ENCODE measurements at places on chromosomes 4 and X.

- DNase-seq = no peak
Measured at GRCh38 chr4:117135634-117136354, 50.4 kb upstream of the TRAM1L1 start.

DNA sequence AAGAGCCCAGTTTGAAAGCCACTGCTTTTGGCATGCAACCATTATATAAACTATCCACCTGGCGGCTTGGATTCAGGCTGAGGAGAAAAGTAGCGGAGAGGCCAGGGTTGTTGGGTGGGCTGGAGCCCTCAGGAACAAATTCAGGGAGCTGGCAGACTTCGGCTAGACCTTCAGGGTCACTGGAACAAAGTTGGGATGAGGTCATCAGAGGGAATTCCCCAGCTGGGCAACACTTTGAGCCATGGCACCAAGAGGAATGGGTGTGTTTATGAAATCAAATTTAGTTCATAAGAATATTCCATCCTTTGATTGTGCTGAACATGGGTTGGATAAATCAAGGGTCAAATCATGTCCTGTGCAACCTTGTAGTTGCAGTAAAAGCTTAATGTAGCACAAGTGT is 22.0 kb downstream of the MTMR1 start:
- no peak for DNase-seq

DNA sequence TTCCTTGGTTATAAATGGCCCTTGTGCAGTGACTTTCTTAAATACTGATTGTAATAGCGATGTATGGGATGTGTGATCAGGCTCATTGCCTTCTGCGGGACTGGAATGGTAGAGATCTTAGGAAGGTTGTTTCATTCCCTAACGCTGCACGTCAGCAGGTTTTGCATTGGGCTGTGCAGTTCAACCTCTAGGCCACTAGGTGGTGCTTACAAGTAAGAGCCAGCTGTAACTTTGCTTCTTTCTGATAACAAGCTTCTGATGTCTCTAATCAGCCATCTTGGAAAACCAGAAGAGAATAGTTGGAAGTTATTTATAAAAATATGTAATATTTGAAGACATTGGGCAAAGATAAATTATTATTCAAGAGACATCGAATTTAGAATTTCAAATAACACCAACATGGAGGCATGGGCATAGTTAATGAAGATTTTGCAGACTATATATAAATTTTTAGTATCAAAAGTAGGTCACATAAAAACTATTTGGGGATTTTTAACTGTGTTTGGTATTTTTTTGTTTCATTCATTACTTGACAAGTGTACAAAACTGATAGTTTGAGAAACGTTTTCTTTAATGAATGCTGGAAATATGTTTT is 339.7 kb upstream of the PCDH7 start:
- no peak for DNase-seq

DNA sequence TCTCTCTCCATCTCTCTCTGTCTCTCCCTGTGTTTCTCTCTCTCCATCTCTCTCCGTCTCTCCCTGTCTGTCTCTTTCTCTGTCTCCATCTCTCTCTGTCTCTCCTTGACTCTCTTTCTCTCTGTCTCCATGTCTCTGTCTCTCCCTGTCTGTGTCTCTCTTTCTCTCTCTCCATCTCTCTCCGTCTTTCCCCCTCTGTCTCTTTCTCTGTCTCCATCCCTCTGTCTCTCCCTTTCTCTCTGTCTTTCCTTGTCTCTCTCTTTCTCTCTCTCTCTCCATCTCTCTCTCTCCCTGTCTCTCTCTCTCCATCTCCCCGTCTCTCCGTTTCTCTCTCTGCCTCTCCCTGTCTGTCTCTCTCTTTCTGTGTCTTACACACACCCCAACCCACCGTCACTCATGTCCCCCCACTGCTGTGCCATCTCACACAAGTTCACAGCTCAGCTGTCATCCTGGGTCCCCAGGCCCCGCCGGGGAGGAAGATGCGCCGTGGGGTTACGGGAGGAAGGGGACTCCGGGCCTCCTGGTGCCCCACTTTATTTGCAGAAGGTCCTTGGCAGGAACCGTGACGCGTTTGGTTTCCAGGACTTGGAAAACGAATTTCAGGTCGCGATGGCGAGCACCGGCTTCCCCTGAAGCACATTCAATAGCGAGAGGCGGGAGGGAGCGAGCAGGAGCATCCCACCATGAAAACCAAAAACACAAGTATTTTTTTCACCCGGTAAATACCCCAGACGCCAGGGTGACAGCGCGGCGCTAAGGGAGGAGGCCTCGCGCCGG is 1.2 kb upstream of the SHOX start:
- no peak for DNase-seq

DNA sequence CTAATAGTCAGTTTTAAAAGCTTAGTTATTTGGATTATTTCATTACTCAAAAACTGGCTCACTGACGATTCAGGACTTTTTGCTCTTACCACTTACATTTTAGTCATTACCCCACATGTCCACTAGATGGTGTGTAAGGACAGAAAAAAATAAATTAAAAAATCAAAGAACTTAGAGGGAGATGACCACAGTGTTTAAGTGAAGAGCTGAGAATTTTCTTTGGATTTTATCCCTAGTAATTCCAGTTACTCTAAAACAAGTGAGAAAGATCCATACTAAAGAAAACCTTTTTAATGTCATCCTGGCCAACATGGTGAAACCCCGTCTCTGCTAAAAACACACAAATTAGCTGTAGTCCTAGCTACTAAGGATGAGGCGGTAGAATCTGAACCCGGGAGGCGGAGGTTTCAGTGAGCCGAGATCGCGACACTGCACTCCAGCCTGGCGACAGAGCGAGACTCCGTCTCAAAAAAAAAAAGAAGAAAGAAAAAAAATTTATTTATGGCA is 26.4 kb upstream of the TMPRSS11B start:
- DNase-seq = peak; percentile 57

GRCh38 chr4:30755346-30755745 is 35.2 kb downstream of the PCDH7 start:
- DNase-seq = no peak

- DNase-seq = no peak
Measured at GRCh38 chr4:3721627-3722026, 44.6 kb upstream of the ADRA2C start.

DNA sequence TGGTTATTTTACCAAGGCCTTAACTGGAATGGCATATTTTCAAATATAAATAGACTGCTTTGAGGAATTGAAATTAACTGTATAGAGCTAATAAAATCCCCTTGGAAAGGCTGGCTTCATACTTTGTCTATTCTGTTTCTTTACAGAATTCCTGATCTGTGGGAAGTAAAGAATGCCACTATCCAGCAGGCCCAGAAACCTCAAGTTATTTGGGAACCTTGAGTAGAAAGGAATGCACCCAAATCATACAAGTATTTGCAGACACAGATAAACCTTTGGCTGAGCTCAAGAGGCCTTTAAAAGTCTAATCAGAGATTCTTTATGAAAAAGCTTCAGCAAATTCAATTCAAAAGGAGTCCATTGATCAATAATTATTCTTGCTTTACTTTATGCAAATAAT is 975.7 kb upstream of the PABPC4L start:
- DNase-seq = no peak

GRCh38 chrX:6849716-6850414 is 297.6 kb upstream of the STS start:
- no peak for DNase-seq

- peak; percentile 25 for DNase-seq
Measured at GRCh38 chr4:10180927-10181744, 64.5 kb upstream of the WDR1 start.

DNA sequence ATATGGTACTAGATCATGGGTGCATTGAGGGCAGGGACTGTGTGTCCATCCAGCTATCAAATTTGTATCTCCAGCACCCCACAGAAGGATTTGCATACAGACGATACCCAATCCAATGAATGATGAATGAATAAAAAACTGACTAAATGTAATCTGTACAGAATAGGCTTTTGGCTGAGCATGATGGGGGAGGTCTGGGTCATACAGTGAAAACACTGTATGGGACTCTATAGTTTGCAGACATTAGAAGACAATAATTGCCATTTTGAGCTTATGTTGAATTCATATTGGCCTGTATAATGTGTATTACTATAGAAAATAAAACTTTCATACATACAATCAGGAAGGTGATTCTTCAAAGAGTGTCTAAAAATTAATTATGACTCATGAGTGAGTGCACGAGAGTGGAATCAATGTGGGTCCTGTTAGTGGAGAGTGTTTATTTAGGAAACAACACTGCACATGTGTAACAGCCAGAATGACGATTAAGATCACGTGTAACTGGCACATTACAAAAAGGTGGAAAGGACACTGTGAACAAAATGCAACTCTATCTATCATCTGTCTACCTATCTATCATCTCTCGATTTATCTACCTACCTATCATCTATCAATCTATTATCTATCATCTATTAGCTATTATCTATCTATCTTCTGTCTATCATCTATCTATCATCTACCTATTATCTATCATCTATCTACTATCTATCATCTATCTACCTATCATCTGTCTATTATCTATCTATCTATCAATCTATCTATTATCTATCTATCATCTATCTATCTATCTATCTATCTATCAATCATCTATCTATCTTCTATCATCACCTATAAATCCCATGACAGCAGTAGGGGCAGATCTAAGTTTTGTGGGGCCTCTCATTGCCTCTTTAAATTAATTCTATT is 201.3 kb downstream of the PTTG2 start:
- peak; percentile 42 for DNase-seq

DNA sequence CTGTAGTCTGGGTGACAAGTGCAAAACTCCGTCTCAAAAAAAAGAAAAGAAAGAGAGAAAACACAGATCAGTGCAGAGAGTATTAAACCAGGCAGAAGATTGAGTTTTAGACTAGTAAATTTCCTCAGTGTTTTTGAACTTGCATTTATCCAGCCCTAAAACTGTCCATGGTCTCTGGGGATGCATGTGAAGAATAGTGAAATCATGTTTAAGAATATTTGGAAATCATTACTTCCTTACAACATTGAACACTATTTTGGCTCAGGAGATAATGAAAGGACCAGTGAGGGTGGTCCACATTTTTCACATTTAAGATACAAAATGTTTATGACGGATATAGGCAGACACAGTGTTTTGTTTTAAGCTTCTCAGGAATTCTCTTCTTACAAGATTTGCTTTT is 195.8 kb upstream of the RASGEF1B start:
- no peak for DNase-seq

DNA sequence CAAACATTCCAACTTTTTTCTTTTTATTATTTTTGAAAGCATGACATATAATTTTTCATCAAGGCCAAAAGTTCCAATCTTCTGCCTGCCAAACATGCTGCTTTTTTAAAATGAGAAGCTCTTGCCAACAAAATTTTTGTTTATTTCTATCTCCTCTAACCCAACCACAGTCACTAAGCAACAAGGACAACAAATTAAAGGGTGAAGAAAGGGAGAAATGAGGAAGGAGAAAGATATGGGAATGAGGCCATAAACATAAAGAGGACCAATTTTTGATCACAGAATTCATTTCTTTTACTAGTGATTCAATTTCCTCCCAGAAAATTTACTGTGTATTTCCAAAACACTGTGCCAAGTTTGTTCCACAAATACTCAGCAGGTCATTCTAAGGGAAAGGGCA is 537.0 kb upstream of the DIAPH2 start:
- DNase-seq = no peak

DNA sequence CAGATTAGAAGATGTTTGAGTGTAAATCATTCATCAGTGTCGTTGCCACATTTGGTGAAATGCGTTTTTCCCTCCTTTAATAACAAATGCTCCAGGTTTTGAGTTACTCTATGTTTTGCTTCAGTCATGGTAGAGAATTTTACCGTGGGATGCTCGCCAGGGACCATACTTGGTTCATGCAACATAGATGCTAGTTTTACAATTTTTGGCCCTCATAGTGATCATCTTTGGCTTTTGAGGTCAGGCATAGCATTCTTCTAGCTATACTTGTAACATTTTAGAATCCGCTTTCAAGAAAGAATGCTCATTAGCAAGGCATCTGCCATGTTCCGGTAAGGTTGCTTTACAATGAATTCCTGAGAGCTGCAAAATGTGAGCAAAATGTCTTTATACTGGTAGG is 147.2 kb downstream of the SPCS3 start:
- no peak for DNase-seq

- no peak for DNase-seq
Measured at GRCh38 chr4:71195924-71196323, 142.9 kb upstream of the SLC4A4 start.

DNA sequence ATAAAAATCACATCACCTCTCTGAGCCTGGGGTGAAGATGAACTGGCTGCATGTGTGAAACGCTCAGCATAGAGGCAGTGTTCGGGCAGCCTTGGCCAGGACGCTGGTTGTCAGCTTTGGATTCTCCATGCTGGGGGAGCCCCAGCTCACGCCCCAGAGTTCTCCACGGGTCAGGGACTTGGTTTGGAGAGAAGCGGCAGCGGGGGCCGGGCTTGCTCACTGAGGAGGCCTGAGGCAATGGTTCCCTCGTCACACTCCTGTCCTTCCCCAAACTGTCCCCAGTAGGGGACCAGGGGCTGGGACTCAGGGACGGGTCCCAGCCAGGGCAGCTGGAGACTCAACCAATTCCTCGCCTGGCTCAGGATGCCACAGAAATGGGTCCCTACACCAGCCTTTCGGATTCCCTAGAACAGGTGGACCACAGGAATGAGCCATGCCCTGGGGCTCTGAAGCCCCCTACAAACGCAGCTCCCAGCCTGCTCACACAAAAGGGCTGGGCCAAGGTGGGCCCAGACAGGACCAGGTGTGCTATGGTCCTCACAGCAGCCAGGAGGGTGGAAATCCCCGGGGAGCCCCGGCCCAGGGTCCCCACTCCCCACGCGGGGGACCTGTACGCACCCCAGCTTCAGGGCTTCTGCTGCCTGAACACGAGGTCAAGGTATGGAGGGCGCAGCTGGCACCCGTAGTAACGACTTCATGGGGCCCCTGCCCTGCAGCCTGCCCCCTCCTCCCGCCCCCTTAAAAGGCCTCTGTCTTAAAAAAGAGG is 1.4 kb downstream of the MXD4 start:
- no peak for DNase-seq

DNA sequence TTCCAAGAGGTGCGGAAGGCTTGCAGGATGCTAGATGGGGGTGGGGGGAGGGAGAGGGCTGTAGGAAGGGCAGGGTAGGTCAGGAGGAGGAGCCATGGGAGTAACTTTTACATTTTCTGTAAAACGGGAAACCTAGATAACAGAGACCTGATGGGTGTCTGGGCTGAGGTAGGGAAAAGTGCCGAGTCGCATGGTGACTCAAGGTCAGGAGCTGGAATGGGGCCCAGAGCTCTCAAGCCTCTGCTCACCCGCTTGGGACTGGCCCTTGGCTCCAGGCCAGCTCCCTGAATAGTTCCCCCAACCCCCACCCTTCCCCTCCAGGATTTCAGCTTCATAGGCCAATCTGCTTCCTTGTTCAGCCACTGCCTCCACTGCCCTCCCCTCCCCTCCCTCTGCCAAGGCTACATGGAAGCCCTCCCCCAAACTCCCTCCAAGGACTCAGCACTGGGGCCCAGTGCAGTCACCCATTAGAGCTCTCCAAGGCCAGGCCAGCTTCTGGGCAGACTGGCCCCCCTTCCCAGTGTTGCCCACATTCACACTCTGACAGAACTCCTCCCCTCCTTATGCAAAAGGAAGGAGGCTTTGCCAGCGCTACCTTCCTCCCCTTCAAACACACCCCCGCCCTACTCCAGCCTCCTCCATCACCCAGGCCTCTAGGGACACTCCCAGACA is 43.6 kb downstream of the TSC22D3 start:
- no peak for DNase-seq

GRCh38 chrX:106007815-106008214 is 30.7 kb downstream of the SERPINA7 start:
- no peak for DNase-seq

GRCh38 chrX:38661103-38661441 is 99.7 kb downstream of the TSPAN7 start:
- DNase-seq = no peak

All from CD4-positive, alpha-beta T cell treated with Interleukin-2 at 100 ng/mL for 4 hours (primary cell).